NCI-H1436 (cell line): ENCODE measurements at places on chromosomes 5 and 9.

GRCh38 chr5:102802708-102803458, 47.8 kb downstream of the PAM start:
- DNase-seq: no peak

GRCh38 chr9:74645007-74645639, 148.0 kb downstream of the RORB start:
- no peak for DNase-seq

DNA sequence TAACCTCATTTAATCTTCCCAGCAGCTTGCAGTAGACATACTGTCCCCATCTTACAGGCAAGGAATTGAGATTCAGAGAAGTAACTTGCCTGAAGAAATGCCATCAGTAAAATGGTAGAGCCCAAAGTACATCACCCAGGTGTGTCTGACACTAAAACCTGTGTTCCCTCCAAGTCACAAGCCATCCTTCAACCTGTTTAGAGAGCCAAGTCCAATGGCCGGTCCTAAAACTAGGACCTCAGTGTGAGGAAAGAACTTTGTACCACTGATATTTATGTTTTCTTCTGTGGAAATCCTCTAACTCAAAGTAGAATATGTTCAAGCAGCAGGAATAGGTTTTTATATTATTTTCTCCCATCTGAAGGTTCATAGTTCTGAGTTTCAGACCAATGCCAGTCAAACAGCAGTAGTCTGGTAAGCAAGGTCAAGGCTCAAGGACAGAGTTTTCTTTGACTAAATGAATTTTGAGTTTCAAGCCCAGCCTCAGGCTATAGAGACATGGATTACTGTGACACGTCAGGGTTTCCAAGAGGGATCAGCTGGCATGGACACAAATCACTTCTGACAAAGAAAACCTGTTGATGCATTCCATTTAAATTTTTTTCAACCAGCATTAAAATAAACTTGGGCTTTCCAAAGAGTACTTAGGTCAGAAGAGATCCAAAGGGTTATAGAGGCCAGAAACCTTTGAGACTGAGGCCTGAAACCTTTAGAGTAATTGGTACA, 80.9 kb upstream of the PLPP6 start:
- DNase-seq: no peak

GRCh38 chr5:44945743-44946142, 137.0 kb downstream of the MRPS30 start:
- no peak for DNase-seq

DNA sequence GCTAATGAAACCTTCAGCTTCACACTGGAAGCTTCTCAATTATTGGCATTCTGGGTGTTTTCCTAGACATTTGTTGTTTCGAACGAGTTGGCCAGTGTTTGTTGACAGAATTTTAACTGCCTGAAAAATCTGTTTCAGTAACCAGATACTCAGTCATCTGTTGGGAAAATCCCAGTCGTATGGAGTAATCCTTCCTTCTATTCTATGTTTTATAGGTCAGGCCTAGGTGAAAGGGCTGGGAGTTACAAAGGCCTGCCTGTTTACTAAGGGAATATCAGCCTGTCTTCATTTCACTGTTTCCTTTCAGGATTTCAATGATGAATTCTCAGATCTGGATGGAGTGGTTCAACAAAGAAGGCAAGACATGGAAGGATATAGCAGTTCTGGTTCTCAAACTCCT, 59.9 kb downstream of the GRAMD2B start:
- DNase-seq: no peak

DNA sequence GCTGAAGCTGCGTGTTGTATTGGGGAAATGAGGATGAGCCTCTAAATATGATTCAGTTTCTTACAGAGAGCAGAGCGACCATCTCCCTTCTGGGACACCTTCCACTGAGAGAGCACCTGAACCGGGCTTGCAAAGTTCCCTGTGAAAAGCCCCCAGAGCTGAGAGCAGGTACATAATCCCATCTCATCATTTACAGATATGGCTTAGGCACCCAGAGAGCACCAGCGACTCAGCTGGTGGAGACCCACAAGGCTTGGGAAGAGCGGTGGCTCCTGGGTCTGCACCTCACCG, 324.3 kb upstream of the IRX4 start:
- DNase-seq: no peak

DNA sequence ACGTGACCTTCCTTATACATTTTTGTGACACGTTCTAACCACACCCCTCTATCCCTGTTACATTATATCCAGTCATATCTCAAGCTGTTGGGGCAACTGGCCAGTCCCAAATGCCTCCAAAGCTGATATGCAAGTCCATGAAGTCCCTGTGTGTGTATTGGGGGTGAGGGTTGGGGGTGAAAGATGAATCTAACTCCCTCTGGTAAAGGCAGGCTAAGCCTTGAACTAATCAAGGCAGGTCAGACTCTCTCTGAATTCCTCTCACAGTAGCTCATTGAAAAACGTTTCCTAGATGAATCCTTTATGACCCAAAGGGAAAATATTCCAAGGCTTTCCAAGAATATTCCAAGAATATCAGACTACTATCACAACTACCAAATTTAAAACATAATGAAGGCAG, 174.4 kb downstream of the MUSK start:
- DNase-seq: no peak

- no peak for DNase-seq
These were observed 28.9 kb downstream of the YIPF5 start for GRCh38 chr5:144141585-144141984.

DNA sequence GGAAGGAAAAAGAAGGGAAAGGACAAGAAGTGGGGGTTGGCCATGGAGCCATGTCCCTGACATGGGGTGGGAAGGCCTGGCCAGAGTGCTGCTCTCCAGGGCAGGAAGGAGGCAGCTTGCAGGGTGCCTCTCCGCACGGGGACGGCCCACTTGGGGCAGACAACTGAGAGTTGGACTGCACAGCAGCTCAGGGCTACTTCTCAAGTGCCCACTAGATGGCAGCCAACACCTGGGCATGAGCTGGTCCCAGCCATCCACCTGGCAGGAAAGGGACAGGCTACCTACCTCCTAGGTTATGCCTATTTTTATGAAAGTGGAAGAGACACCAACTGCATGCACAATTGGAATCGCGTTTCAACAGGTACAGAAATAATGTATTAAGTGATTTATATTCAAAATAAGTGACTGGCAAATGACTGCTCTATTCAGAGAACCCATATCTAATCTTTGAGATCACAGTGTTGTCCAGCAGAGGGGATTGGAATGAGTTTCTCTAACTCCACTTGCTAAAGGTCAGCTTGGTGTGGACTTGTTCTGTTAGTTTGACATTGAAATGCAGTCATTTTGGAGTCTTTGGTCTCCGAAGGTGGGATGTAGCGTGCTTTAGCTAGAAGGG, 113.4 kb downstream of the SYK start:
- DNase-seq: peak; percentile 58

DNA sequence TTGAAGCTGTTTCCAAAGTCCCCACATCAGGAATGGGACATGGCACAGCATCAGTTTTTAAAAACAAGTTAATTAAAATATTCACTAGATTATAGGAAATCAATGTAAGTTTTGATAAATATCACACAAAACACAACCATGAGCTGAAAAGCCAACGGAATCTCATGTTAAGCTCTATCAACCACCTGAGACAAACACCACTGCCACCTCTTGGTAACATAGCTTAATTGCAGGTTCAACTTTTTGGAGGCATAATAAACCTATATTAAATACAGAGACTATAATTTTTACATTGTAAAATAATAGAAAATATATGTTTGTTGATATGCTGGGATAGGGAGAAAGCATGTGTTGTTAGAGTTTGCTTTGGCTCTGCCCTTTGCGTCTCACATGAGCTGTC, 126.1 kb downstream of the SV2C start:
- no peak for DNase-seq

- no peak for DNase-seq
These were observed 33.8 kb upstream of the PTGS1 start for GRCh38 chr9:122336866-122337555.

GRCh38 chr9:131271506-131271931, 4.8 kb downstream of the FAM78A start:
- no peak for DNase-seq

- no peak for DNase-seq
These were observed 353 bp upstream of the PDGFRB start for GRCh38 chr5:150156027-150156368.

DNA sequence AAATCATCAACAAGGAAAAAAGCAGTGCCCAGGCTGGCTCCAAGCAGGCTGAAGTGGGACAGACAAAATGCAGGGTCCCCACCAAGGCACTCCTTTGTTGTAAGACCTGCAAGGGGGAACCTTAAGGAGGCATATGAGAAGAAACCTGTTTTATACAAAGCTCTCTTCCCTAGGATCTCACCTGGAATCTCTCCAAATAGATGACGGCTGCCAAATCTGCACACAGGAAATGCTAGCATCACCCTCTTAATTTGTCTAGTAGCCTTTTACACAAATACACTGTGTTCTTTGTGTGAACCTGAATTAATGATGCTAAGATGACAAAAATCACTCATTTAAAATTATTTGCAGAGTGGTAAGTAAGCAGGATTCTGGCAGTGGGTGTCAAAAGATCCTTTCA, 280.2 kb downstream of the SPOCK1 start:
- DNase-seq: no peak

GRCh38 chr5:100424017-100424416, 111.2 kb upstream of the FAM174A start:
- DNase-seq: no peak

GRCh38 chr5:155728146-155728856, 598.7 kb upstream of the SGCD start:
- DNase-seq: peak; percentile 55

DNA sequence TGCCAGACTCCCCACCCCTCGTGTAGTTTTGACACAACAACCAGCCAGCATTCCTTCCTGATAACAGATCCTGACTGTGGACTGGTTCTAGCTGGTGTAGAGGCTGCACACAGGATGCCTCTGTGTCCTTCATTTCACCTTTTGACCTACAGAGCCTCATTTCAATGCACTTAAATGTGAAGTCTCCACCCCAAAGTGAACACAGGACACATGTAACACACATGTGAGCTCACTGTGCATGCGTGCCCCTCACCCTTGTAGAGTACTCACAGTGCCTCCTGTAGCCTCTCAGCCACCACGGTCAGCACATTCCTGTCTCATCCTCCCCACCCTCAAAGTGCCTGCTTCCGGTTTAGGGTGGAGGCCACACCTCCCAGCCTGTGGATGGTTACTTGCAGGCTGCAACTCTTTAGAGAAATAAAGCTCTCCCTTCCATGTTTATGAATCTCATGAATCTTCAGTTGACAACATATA, 11.6 kb upstream of the NKD2 start:
- no peak for DNase-seq

- no peak for DNase-seq
These were observed 5.6 kb downstream of the EDF1 start for GRCh38 chr9:136860529-136860928.

DNA sequence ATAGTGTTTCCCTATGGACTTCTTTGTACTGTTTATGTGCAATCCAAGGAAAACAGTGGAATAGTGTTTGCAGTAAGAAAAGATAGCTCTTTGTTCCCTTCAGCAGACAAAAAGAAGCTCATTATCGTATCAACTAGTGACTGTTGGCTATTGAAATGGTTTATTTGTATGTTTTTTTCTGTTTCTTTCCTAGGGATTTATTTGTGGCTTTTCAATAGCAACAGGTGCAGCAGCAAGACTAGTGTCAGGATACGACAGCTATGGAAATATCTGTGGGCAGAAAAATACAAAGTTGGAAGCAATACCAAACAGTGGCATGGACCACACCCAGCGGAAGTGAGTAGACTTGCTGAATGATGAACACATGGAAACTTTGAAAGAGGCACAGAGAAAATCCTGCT, 65.1 kb downstream of the SLC44A1 start:
- no peak for DNase-seq

DNA sequence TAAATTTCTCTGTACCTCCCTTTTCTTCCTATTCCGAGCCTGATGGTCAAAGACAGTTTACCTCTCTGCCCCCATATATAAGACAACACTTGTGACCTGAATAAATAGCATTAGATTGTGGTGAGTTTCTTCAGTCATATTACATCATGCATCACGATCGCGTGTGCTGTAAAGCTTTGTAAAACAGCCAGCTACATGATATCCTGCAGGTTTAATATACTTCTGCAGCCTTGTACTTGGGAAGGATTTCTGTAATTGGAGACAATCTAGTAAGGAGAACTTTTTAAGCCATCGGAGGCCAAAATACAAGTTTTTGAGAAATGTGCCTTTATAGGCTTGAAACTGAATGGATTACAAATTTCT, 711.8 kb upstream of the WWC1 start:
- no peak for DNase-seq

GRCh38 chr9:92947268-92948037, at the start of gene FGD3:
TSS of gene FGD3 (plus strand) at chr9:92947523. CDS start at chr9:92976257, 28,734 bp downstream.
- peak; percentile 91 for DNase-seq

- no peak for DNase-seq
These were observed 79.7 kb downstream of the ELAVL2 start for GRCh38 chr9:23746317-23746716.

DNA sequence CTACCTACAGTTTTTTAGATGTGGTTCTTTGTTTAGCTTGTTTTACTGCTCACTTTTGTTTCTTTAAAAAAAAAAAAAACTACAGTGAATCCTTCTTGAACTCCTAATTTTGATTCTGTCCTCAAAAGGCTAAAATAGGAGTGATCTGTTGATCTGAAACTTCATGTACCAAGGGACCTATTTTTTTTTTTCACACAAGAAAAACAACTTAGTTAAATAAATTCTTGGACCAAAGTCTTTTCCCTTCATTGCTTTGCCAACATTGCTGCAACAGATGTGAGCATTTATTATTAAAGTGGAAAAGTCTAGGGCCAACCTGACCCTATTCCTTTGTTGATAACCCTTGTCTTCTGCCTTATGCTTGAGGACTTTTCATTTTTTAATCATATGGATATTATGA, 236.8 kb downstream of the ARHGEF28 start:
- no peak for DNase-seq

GRCh38 chr5:55994495-55994997, at the start of gene IL6ST:
TSS of gene IL6ST (minus strand) at chr5:55994963. CDS start at chr5:55976278, 18,685 bp downstream.
- DNase-seq: no peak

DNA sequence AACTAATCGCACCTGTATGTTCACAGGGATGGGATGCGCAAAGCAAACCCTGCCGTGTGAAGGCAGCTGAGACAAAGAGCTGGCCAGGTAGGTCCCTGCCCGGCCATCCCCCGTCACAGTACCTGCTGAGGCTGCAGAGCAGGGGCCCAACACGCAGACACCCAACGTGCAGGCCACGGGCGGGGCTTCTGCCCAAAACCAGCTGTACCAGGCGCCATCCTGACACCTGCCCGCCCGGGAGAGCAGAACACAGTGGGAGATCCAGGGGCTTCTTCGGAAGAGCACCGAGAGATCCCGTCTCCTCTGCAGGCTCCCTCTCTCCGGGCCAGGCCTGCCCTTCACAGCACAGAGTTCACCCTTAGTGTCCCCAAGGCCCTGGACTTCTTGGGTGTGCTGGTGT, 28.4 kb downstream of the ABO start:
- no peak for DNase-seq

GRCh38 chr5:84478603-84479002, 93.9 kb upstream of the EDIL3 start:
- DNase-seq: no peak

GRCh38 chr5:66717455-66718373, 121.5 kb downstream of the MAST4 start:
- no peak for DNase-seq

DNA sequence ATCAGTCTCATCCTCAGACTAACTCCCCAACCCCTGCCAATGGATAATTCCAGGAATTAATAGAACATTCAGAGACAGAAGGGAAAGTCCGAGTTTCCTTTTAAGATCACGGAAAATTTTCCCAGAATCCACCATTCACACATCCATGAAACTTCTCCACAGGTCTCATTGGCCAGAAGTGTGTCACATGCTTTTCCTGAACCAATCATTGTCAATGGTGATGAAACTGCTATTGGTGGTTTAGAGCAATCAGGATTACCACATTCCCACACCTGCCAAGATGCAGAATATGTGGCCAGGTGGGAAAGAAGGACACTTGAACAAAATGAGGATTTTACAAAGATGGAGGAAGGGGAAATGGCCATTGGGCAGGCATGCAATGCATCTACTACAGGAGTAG, 29.3 kb upstream of the SNX2 start:
- no peak for DNase-seq
